Stimulated activated CD4-positive, alpha-beta T cell treated with anti-CD3 and anti-CD28 coated beads, Interleukin-1b, Interleukin-23, amount 100 ng/mL, for 1 hour (primary cell): ENCODE measurements at places on chromosomes 1 and 21.

DNA sequence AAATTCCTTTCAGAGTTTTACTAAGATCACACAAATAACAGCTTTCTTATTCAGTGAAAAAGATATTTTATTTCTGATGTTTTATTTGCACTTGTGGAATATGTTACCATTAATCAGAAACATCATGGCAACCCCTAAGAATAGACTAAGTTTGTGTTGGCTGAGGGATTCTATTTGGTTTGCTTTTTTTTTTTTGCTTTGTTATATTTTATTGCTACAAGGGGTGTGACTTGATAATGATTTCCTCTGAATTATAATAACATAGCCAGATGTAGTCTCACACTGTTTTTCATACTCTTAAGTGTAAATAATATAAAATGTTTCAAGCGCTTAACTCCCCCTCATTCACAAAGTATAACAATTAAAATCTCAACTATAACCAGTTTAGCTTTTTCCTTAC, 20.0 kb downstream of the GLRX2 start:
- no peak for DNase-seq

- DNase-seq = no peak
Measured at GRCh38 chr21:45288441-45288841, 746 bp upstream of the POFUT2 start.

GRCh38 chr1:92792340-92792782, 7.5 kb upstream of the EVI5 start:
- no peak for DNase-seq

DNA sequence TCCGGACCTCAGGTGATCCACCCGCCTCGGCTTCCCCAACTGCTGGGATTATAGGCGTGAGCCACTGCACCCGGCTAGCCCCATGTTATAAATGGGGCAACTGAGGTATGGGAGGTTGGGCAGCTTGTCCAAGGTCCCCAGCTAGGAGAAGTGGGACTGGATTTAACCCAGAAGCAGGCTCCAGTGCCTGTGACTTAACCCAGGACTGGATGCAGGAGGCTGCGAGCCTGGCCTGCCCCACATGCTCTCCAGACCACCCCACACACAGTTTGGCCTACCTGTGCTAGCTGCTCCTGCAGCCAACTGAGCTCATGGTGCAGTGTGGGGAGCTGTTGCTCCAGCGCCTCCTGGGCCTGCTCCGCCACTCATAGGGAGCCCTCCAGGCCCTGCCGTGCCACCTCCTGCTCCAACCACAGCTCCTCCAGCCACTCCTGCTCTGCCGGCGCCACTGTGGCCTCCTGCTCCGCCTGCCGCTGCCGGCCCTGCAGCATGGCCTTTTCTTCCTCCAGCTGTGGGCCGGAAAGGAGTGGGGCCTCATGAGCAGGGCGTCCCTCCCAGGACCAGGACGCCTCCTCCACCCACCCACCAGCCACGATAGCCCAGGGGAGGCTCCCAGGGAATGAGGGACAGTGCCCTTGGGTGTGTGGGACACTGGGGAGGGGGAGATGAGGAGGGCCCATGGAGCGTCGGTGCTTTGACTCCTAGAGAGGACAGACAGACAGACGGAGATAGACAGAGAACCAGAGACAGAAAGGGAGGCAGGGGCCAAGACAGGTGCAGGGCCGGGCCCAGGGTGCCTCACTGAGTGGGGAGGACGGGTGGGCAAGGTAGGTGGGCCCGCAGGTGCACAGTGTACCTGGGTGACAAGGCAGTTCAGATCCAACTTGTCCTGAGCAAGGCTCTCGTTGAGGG, 12.4 kb upstream of the NBPF1 start:
- DNase-seq = no peak

- DNase-seq = no peak
Measured at GRCh38 chr1:114278430-114278829, 124.8 kb upstream of the SYT6 start.

GRCh38 chr21:40481764-40482163, 365.2 kb downstream of the DSCAM start:
- no peak for DNase-seq

- no peak for DNase-seq
Measured at GRCh38 chr1:16442265-16442664, 1.7 kb downstream of the NECAP2 start.

DNA sequence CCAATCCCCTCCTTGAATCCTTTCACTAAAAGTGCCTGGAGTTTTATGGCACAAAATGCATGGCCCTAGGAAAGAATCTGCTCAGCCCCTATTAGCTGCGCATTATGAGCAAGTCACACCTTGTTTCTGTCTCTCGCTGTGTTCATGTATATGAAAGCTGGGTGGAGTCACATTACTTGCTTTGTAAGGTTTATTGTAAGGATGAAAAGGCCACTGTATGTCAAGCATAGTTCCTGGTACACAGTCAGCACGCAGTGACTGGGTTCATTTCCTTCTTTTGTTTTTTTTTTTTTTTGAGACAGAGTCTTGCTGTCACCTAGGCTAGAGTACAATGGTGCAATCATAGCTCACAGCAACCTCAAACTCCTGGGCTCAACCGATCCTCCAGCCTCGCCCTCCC, 6.7 kb upstream of the SLC9A1 start:
- no peak for DNase-seq

DNA sequence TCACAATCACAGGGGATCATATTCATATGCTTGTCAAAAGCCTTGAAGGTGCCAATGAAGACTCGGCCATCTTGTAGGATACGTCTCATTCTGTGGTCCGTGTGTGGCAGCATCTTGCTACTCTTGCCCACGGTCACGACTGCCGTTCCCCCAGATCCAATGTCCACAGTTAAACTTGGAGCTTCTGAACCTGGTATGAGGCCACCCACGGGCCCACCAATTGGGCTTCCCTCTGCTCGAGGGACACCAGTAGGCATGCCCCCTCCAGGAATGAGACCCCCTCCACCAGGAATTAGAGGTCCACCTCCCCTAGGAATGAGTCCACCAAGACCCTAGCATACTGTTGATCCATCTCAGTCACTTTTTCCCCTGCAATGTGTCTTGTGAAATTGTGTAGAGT, 39.6 kb downstream of the MORN1 start:
- DNase-seq = no peak

- DNase-seq = no peak
Measured at GRCh38 chr21:24197923-24198322, 1409.4 kb downstream of the MRPL39 start.

- no peak for DNase-seq
Measured at GRCh38 chr1:180208264-180208663, 21.8 kb upstream of the LHX4 start.

DNA sequence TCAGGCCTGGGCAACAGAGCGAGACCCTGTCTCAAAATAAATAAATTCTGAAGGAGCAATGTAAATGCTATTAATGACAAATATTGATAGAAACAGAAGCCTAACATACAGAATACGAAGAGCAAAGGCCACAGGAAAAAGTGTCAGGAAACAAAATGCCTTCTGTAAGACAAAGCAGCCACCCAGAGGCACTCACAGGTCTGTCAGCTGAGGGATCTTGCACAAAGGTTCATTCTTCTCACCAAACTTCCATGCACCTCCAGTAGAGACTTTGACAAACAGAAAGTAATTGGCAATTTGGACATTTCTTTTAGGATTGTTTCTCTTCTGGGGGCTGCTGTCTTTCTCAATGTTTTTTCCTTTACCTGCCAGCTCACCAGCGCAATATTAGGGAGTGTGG, 1.2 kb upstream of the ALDH9A1 start:
- DNase-seq = no peak

DNA sequence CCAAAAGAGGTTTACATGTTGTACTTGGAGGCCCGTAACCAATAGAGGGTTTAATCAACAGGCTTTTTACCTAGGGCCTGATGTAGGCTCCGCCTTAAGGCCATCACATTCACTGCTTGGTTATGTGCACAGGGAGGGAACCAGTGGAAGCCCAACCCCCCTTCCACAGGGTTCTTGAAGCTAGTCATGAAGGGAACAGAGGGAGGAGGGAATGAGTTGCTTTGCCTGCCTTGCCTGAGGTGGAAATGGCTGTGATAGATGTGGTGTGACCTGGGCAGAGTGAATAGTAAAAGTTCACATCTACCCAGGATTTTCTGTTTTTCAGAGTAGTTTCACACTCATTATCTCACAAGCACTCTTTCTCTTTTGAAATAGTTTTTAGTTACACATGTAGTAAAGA, 215.1 kb downstream of the ST6GALNAC3 start:
- DNase-seq = no peak

GRCh38 chr1:210010161-210010560, 72.1 kb downstream of the SYT14 start:
- no peak for DNase-seq

GRCh38 chr1:181102841-181103240, 14.3 kb downstream of the IER5 start:
- no peak for DNase-seq

- no peak for DNase-seq
Measured at GRCh38 chr1:57309630-57310029, 114.2 kb downstream of the DAB1 start.

GRCh38 chr1:226401355-226402303, 6.3 kb downstream of the PARP1 start:
- DNase-seq = no peak

GRCh38 chr1:223030871-223031400, 112.1 kb downstream of the TLR5 start:
- no peak for DNase-seq

DNA sequence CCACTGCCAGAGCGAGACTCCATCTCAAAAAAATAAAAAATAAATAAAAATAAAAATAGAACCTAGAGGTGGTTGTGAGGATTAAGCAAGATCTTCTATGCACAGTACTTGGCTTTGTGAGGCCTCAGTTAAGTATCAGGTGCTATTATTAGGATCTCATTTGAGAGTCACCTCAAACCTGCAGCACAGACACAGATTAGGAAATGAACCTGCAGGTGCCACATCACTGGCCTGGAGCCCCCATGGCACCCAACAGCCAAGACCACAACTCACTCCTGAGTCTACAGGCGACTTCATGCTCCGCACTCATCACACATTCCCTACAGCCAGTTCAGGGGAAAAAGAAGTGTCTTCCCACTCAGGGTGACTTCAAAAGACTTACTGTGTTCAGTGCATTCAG, 176.8 kb downstream of the SLC45A1 start:
- DNase-seq = no peak

DNA sequence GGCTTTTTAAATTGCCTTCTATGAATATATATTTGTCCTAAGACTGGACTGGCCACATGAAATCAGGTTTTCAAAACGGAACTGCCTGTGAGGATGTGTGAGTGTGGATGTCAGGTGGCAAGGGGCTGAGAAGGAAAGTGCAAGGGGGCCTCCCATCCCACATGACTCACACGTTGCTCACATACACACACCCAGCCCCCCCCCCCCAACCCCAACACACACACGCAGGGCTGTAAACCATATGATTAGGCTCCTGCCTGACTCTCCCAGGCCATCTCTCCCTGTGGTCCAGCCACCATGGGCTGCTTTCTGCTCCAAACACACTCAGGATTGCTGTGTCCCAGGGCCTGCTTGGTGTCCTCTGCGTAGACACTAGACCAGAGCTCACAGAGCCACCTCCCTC, 22.4 kb downstream of the DEGS1 start:
- DNase-seq = no peak

DNA sequence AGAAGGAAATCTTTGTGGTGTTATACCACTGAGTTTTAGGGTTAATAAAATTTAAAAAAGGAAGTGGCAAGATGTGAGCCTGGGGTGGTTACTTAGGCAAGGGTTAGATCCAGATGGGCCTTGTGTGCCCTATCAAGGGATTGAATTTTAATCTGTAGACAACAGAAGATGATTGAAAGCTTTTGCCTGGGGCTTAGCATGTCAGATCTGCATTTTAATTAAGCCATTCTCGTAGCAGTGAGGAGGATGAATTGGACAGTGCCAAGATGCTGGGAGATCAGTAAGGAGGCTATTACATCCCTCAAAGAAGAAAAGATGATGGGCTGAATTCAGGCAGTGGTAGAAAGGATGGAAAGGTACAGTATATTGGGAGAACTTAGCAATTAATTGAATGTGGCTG, 42.3 kb downstream of the HMGB4 start:
- DNase-seq = no peak

GRCh38 chr1:61950418-61950817, 208.1 kb downstream of the PATJ start:
- no peak for DNase-seq

DNA sequence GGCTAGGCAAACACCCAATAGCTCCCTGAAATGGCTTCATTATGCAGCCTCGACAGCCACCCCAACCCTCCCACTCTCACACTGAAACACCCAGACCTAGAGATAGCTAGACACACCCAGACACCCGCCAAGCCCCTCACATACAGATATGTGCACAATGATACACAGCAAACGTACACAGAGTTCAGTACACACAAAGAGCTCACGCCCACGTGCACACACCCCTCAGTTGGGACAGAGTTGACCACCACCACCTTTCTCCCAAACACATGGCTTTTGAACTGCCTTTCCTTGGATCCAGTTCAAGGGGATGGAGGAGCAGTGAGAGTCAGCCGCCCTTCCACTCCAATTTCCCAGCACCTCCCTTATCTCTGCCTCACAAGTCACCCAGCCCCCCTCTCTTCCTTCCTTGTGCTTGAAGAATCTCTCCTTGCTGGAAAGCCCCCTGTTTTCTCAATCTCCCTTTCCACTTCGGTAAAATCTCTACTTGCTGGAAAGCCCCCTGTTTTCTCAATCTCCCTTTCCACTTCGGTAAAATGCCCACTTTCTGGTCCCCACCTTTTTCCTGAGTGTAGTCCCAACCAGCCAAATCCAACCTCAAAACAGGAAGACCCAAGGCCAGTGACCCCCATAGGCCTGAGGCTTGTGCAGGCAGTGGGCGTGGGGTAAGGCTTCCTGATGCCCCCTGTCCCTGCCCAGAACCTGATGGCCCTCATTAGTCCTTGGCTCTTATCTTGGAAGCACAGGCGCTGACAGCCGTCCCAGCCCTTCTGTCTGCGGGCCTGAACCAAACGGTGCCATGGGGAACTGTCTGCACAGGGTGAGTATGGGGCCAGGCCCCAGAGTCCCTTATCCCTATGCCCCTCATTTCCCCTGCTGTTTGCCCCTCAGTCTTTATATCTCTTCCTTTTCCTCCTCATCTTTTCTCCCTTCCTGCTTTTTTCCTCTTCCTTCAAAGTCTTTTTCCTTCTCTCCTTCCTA, at the start of gene ACKR1:
Gene ACKR1 (plus strand): TSS at position 715 of the 981 bp plus-strand sequence. CDS start 85 bp downstream, at position 800.
- no peak for DNase-seq

DNA sequence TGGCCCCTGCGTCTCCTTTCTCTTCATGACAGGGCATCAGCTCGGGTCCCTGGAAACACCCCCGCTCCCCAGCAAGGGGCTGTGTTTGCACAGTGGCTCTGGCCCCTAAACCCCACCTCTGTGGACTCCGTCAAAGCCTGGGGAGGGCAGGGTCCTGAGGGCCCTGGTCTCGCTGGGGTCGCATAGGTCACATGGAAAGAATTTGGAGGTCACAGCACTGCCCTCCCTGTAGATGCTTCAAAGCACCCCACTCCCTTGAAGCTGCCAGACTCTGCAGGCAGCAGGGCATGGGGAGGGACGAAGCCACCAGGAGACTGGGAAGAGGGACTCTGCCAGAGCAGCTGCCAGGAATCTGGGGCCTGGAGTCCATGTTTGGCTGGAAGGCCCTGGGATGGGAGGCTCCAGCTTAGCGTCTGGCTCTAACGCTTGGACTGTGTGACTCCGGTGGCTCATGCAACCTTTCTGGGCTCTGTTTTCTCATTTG, 36.6 kb upstream of the ECE1 start:
- DNase-seq = no peak

GRCh38 chr1:23080885-23081284, 61.6 kb downstream of the KDM1A start:
- DNase-seq = no peak

GRCh38 chr1:231679109-231679508, 52.5 kb downstream of the DISC1 start:
- no peak for DNase-seq
